ENCODE measurements at places on chromosomes 3 and 15.

- no peak for ATAC-seq
These were observed 41.1 kb downstream of the PIK3R4 start for GRCh38 chr3:130705501-130705900.

GRCh38 chr3:19272296-19272695 is 124.0 kb downstream of the KCNH8 start:
- no peak for ATAC-seq

DNA sequence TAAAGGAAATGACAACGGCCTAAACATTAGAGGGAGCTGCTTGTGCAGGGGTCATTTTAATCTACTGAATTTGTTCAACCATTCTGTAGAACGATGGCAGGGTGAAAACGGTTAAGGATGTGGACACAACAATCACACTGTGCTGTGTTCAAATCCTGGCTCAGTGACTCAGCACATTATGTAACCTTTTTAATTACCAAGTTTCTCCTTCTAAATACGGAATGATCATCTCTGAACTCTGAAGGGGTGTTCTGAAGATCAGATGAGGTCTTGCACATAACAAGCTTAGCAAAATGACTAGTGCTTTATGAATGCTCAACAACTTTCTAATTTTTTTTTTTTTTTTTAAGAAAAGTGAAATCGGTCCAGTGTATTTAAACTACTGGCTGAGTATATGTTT is 592.8 kb downstream of the FOXP1 start:
- ATAC-seq: no peak

DNA sequence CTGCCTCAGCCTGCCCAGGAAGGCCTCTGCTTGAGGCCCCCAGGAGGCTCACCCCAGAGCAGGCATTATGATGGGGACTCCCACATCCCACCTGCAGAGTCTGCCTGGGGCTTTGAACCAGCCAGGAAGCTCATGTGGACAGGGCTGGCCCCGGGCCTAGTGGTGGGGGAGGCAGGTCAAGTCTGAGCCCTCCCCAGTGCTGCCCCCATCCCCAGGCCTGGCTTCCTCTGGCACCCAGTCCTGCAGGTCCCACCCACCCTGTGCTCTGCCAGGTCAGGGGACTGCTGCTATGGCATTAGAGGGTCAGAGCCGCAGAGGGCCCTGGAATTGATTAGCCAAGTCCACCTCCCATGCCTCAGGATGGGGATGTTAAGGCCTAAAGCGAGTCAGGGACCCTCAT is 17.6 kb upstream of the VPS33B start:
- peak; percentile 25 for ATAC-seq

GRCh38 chr3:63473641-63474166 is 178.8 kb upstream of the SNTN start:
- no peak for ATAC-seq

- ATAC-seq: peak; percentile 97
These were observed at the start of gene EHHADH for GRCh38 chr3:185253645-185254410. Gene EHHADH, minus strand, starts transcription at chr3:185254049. Its CDS starts 27 bp downstream, at chr3:185254022.

GRCh38 chr3:35592589-35593295 is 46.6 kb upstream of the ARPP21 start:
- no peak for ATAC-seq

GRCh38 chr15:40082195-40082883 is 26.3 kb downstream of the BMF start:
- peak; percentile 7 for ATAC-seq

GRCh38 chr3:55173504-55173903 is 245.6 kb upstream of the LRTM1 start:
- no peak for ATAC-seq

DNA sequence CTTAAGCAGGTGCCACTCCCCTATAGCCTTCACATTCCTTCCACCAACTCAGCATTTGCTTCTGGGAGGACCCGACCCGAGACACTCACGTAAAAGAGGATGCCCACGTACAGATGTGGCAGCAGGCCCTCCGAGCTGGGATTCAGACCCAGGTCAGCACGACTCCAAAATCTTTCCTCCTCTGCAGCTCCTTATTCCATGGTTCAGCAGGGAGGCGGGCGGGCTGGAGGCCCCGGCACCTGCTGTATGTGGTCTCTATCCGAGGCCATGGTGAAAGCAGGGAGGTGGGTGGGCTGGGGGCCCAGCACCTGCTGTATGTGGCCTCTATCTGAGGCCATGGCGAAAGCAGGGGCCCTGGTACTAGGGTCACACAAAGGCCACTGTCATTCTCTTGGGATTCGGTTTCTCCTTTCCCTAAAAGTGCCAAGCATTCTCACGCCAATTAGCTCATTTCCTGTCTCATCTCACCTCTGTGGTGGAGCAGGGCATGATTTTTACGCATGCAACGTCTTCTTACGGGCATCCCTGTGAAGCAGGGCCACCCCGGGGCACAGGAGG is 5.9 kb upstream of the MUC4 start:
- no peak for ATAC-seq

- no peak for ATAC-seq
These were observed 364.8 kb upstream of the PROK2 start for GRCh38 chr3:72149645-72150300.

DNA sequence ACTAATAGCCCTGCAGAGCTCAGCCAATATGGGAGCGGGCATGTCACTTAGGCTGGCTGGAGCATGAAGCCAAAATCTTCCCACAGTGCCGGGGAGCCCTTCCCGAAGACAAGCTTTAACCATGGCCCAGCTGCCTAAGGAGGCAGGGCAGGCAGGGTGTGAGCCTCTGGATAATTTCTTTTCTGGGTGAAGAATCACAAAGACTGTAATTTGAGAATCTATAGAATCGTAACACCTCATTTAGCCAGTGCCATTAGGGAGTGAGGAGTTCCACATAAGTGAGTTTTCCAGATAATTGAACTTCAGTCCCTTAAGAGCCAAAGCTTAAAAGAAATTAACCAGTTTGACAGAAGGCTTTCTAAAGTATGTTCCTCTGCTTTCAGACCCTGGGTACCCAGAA is 40.2 kb upstream of the TLE3 start:
- ATAC-seq: no peak

- no peak for ATAC-seq
These were observed 421.7 kb upstream of the GRM7 start for GRCh38 chr3:6439226-6439625.

GRCh38 chr3:72973031-72973723 is 23.4 kb upstream of the PPP4R2 start:
- ATAC-seq: peak; percentile 31

GRCh38 chr3:141305436-141305835 is 62.9 kb upstream of the ZBTB38 start:
- ATAC-seq: peak; percentile 7

- peak; percentile 47 for ATAC-seq
These were observed 11.4 kb upstream of the SLC6A6 start for GRCh38 chr3:14391033-14391432.

GRCh38 chr3:25557694-25558093 is 107.0 kb downstream of the TOP2B start:
- no peak for ATAC-seq

DNA sequence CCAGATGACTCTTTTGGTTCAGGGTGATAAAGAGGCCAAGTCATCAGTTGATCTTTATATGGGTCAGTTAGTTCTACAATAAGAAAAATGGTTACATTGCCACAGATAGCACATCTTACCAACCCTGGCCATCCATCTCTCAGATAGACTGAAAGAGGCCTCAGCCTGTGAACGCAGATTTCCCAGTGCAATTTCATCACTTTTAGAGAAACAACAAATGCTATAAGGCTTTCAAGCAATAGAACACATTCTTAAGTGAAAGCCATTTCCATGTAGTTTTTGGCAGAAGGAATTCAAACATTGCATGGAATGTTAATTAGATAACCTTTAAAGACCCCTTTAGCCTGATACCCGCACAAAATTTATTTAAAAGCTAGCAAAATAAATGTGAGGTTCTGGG is 200.6 kb upstream of the ZBTB20 start:
- no peak for ATAC-seq

GRCh38 chr3:127544803-127545201 is 45.7 kb downstream of the TPRA1 start:
- no peak for ATAC-seq

DNA sequence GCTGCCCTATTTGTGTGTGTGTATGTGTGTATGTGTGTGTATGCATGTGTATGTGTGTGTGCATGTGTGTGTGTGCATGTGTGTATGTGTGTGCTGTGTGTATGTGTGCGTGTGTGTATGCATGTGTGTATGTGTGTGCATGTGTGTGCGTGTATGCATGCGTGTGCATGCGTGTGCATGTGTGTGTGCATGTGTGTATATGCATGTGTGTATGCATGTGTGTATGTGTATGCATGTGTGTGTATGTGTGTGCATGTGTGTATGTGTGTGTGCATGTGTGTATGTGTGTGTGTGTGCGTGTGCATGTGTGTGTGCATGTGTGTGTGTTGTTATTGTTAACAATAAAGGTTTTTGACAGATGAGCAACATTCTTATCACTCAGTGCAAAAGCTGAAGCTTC is 110.8 kb upstream of the HES1 start:
- no peak for ATAC-seq

- no peak for ATAC-seq
These were observed 12.8 kb downstream of the CHST2 start for GRCh38 chr3:143132246-143132980.

- no peak for ATAC-seq
These were observed 278.3 kb upstream of the WNT5A start for GRCh38 chr3:55765398-55765797.

DNA sequence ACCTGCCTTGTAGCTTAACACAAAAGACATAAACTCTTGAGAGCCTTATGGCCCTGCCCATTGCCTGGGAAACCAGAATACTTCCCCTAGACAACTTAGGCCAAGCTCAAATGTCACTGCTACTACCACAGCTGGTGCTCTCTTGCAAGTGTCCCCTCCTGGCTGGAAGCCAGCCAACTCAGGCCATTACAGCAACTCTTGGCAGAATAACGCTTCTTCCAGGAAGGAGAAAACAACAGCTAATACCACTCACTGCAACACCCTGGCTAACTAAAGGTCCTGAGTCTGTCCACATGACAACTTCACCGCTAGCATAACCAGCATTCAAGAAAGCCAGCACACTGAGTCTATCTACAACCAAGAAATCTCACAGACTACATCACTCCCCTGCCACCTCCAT is 5.1 kb upstream of the B4GALT4 start:
- no peak for ATAC-seq

DNA sequence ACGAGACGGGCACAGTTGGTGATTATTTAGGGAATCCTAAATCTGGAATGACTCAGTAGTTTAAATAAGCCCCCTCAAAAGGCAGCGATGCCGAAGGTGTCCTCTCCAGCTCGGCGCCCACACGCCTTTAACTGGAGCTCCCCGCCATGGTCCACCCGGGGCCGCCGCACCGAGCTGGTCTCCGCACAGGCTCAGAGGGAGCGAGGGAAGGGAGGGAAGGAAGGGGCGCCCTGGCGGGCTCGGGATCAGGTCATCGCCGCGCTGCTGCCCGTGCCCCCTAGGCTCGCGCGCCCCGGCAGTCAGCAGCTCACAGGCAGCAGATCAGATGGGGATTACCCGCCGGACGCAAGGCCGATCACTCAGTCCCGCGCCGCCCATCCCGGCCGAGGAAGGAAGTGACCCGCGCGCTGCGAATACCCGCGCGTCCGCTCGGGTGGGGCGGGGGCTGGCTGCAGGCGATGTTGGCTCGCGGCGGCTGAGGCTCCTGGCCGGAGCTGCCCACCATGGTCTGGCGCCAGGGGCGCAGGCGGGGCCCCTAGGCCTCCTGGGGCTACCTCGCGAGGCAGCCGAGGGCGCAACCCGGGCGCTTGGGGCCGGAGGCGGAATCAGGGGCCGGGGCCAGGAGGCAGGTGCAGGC is 318.0 kb downstream of the FGF12 start:
- ATAC-seq: peak; percentile 40

GRCh38 chr15:86317384-86317740 is 237.7 kb downstream of the AGBL1 start:
- ATAC-seq: peak; percentile 96

GRCh38 chr3:20055020-20055775 is 15.0 kb downstream of the KAT2B start:
- no peak for ATAC-seq

GRCh38 chr3:185152410-185153170 is at the start of gene C3orf70:
Gene C3orf70, minus strand, starts transcription at chr3:185153060. Its CDS starts 237 bp downstream, at chr3:185152823.
- peak; percentile 72 for ATAC-seq

GRCh38 chr3:155012584-155012983 is 67.5 kb upstream of the MME start:
- no peak for ATAC-seq

GRCh38 chr15:99365242-99365641 is 114.0 kb downstream of the LRRC28 start:
- ATAC-seq: no peak

GRCh38 chr15:38671675-38672254 is 107.2 kb upstream of the RASGRP1 start:
- ATAC-seq: peak; percentile 20

Data from esophagus mucosa (tissue), 1 donor.